Epithelial cell of alveolus of lung (primary cell): ENCODE measurements at places on chromosomes 4 and X. TPM values are rescaled to one million over a fixed set of nuclear protein-coding genes. Genes with fewer than 3 reads are reported as not detected.

The TRPC3 gene
- 1.6 and 3.0 TPM in 2 replicates for total RNA-seq

The CT83 gene
- total RNA-seq: not detected in 2 replicates

The BRS3 gene
- not detected in 2 replicates for total RNA-seq

The PF4V1 gene
- 1.3 TPM in 1 of 2 replicates, not detected in the other for total RNA-seq

The DNASE1L1 gene
- total RNA-seq: 47.1 and 58.0 TPM in 2 replicates

The MAP7D2 gene
- total RNA-seq: under 0.01 and 0.96 TPM in 2 replicates

The FGA gene
- total RNA-seq: 0.64 TPM in 1 of 2 replicates, not detected in the other

The P2RY4 gene
- total RNA-seq: 0.13 TPM in 1 of 2 replicates, not detected in the other

The SUV39H1 gene
- 4.4 and 12.4 TPM in 2 replicates for total RNA-seq

The ABCB7 gene
- 24.3 and 32.6 TPM in 2 replicates for total RNA-seq

The XPNPEP2 gene
- 1.3 TPM in 1 of 2 replicates, not detected in the other for total RNA-seq

The KLB gene
- not detected in 2 replicates for total RNA-seq
